Right lung (tissue), 10 donors: ENCODE measurements at places on chromosomes 7 and 10. TPM values are rescaled to one million over a fixed set of nuclear protein-coding genes. Genes with fewer than 3 reads are reported as not detected.

Gene TACC2
- 15.5 TPM for polyA plus RNA-seq

DNA sequence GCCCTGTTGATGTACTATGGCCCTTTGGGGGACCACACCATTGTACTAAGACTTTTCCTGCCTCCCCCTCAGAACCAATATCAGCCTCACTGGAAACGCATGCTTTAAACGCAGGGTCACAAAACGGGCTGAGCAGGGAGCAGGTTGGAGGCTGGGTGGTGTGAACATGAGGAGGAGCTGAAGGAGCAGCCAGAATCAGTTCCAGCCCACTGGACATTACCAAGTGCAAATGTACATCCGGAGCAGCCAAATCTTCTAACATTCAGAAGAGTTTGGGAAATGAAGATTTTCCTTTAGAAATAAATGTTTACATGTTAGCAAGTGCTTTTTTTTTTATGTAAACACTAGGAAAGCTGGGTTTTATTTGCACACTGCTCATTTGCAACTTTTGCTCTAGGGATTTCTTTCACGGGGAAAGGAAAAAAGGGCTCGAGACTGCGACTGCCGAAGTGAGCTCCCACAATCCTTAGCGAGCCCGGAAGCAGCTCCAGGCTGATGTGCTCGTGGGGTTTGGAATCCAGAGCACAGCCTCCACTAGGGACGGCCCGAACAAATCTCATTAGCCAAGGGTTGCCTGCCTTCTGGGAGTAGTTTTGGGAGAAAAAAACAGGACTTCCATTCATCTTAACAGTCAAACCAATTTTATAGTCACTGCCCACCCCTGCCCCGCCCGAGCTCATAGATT is 108.0 kb upstream of the YAE1 start:
- DNase-seq, result no peak

- DNase-seq, result no peak
Measured at GRCh38 chr10:3169673-3170072, 2.9 kb downstream of the PITRM1 start.

DNA sequence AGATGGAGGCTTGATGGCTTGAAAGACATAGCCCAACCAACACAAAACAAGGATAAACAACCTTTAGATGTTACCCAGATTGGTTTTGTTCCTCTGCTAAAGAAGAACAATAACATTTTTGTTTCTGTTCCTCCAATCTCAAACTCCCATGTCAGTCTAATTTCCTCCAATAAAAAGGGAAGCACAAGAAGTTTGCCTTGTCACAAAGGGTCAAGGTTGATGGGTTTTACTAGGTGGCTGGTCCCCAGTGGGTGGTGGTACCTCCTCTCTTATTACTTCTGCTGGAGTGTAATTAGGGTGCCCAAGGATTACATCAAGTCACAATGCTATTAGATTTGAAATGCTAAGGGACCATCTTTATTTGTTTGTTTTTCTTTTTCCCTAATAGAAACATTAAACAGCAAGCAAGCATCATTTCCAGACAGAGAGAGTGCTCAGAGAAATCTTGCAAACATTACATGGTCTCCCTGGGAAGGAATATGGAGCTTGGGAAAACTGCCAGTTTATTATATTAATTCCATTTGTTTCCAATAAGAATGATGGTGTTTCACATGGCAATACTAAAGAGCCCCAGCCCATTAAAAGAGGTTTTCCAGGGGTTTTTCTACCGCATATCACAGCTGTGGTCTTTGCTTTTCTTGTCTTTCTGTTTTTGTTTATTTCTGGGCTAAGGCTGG is 78.3 kb upstream of the AOAH start:
- DNase-seq, result no peak

- no peak for DNase-seq
Measured at GRCh38 chr10:35150308-35150707, 23.7 kb downstream of the CREM start.
